ENCODE measurements at places on chromosomes 3 and 15.
A peak's percentile ranks its signal among the peaks of the same experiment; 100 is the strongest.

- DNase-seq: no peak
These were observed 4.2 kb downstream of the FAM219B start for GRCh38 chr15:74902295-74903075.

DNA sequence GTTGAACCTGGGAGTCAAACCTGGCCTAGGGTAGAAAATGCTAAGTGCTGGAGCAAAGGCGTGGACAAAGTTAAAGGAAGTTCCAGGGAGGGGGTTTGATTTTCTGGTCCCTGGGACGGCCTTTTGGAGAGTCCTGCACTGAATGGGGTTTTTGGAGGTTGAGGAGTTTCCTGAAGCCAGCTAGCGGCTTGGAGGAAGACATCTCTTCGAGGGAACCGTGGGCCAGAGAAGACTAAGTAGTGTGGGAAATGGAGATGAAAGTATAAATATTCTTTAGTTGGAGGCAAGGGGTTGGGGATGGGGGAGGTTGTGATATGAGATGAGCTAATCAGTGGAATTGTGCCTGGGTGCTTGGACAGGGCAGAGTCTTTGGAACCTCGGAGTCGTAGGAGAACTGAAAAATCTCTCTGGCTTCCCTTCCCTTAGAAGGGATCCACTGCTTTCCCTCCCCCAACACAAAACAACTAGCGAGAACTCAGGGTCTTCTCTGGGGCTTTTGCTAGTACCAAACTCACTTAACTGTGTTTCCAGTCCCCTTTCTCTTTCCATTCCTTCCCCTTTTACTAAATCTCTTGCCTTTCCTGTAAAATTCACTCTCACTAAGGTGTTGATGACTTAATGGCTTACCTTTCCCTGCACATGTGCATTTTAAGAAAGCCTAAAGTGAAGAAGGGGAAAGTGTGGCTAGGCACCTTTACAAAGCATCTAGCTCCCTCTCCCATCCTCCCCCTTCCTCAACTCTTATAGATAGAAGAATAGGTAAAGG, 1.0 kb downstream of the LPP start:
- no peak for DNase-seq

DNA sequence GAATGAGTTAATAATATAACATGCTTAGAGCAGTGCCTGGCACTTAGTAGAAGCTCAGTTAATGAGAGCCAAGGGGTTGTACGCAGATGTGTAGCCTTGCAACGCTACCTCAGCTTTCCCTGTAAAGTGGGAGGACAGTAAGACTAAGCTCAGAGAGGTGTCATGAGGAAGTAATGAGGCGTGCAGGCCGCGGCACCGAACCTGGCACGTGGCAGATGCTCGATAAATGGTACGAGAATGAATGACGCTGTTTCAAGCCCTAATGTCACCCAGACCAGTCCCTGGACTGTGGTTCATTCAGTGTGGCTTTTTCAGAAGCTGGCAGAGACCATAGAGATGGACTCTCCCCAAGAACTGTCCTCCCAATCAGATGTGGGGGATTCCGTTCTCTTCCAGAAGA, 21.2 kb downstream of the GRIP2 start:
- no peak for DNase-seq

DNA sequence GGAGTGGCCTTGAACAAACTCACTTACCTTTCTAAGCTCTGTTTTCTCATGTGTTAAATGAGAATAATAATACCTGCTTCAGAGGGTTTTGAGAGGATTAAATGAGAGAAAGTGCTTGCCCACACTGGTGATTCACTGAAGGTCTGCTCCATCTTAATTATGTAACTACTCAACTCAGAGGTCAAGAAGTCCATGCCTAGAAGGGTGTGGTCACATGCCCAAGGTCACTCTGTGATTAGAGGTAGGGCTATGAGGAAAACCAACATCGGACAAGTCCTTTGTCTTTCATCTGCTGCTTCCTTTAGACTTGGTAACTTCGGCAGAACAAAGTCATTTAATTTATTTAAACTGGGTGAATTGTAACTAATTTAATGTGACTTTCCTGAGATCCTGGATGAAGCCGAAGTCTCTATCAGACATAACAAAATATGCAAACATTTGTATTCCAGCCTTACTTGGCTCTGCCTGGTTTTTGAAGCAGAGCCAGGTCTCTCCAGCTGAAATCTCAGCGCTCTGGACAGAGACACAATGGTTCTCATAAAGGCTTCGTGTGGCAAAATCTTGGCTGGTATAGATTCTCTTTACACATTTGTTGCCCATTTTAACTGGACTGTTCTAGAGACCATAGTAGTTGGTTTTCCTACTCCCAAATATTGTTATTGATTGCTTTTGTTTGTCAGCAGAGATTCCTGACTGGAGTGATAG, 3.0 kb downstream of the CHRNA7 start:
- no peak for DNase-seq

DNA sequence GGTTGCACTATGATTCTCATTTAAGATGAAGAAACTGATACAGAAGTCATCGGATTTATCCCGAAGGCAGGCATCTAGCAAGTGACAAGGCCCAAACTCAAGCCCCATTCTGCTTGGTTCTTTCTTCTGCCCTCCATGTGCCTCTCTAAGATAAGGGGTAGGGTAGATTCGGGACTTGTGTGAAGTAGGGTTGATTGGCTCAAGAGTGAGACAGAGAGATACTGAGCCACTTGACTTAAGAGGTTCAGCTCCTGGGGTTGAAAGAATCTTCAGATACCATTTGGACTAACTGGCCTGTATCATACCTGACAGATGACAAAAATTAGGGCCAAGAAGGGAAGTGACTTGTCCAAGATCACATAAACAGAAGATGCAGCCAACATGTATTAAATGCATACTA, 891 bp downstream of the RFT1 start:
- no peak for DNase-seq

GRCh38 chr3:86890741-86891396, 100.1 kb downstream of the VGLL3 start:
- DNase-seq: no peak

DNA sequence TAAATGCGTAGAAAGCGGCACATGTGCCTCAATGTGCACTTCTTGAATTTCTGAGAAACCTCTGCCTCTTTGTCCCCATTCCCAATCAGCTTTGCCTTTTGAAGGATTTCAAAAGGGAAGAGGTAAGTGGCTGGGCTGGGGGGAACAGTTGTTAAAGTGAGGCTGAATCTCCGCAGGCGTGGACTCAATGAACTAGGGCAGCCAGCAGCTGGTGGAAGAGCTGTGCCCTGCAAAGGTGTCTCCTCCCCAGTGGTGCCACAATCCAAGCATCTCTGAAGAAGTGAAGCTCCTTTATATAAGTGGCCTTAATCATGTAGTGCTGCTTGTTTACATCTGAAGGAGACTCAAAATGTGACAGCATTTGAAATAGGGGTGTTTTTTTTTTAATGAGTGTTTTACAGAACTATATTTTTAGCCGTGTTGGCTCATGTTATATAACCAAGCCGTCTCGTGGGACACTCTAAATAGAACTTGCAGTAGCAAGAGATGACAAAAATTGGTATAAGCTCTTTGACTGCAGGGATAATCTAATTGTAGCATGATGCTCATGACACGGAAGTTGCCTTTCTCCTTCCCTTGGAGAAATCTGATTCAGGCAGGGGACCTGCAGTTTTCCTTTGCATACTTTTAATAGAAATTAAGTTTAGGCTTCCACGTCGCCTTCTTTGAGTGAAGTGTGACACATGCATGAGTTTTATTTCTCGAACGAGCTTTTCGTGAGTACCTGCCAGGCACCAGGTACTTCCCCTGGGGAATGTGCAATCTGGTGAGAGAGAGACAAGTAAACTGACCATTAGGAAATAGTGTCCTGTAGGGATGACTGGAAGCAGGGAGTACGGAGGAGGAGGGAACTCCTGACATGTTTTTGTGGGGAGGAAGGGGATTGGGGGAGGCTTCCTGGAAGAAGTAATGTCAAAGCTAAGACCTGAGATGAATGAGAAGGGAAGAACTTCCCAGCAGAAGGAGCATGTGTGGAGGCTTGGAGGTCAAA, 179.7 kb upstream of the BHLHE40 start:
- no peak for DNase-seq

DNA sequence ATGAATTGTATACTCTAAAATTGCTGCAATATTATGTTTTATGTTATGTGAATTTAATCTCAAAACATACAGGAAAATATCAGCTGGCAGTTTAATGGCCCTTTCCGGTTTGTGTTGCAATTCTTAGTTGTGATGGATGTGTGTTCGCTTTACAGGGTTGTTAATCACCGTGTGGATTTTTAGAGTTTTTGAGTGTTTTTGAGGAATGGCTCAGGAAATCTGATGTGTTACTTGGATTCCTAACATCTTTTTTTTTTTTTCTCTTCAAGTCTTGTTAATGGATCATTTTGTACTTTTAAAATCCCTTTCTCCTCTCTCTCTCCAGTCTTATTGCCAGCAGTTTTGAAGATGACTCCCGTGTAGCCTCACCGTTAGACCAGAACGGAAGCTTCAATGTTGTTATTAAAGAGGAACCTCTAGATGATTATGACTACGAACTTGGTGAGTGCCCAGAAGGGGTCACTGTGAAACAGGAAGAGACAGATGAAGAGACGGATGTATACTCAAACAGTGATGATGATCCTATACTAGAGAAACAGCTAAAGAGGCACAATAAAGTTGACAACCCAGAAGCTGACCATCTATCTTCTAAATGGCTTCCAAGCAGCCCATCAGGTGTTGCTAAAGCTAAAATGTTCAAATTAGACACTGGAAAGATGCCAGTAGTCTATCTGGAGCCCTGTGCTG, 35.7 kb downstream of the MGA start:
- peak; percentile 63 for DNase-seq

DNA sequence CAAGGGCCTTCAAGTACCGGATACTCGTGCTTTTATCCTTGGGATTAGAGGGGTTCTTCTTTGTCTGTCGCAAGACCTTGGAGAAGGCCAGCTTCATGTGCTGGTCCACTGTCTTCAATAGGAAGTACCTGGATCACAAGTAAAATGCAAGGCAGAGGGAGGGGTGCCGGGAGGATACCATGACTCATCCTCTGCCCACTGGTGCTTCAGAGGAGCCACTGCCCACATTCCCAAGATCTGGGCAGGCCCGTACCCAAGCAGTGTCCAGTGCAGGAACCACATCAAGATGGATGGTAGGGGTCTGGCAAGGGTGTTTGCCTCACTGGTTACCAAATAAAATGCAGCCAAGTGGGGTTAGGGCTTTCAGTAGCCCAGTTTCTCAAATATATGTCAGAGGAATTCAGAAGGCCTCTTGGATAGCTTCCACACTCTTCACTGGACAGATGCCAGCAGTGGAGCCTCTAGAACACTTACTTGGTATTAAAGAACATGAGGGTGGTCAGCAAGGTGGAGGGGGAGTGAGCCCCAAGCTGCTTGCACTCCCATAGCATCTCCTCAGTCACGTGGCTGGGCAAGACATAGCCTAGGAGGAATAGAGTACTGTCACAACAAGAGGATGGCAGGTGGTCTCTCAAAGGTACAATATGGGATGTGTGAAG, 3.6 kb upstream of the IMPDH2 start:
- DNase-seq: no peak

GRCh38 chr3:75237053-75237452, 427.1 kb upstream of the FRG2C start:
- no peak for DNase-seq

DNA sequence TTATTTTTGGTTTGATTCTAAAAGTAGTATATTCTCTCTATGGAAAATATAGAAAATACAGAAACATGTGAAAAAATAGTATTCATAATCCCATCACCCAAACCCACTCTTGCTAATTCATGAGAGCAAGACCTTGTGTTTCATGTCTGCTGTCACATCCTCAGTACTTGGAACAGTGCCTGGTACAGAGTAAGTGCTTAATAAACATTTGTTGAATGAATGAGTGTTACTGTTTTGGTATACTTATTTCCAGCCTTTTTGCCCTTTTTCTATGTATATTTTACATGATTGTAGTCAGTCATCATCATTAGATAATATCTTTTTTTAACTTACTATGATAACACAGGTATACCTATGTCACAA, 59.3 kb downstream of the IL16 start:
- no peak for DNase-seq

- no peak for DNase-seq
These were observed 17.8 kb upstream of the MUC13 start for GRCh38 chr3:124952282-124952855.

DNA sequence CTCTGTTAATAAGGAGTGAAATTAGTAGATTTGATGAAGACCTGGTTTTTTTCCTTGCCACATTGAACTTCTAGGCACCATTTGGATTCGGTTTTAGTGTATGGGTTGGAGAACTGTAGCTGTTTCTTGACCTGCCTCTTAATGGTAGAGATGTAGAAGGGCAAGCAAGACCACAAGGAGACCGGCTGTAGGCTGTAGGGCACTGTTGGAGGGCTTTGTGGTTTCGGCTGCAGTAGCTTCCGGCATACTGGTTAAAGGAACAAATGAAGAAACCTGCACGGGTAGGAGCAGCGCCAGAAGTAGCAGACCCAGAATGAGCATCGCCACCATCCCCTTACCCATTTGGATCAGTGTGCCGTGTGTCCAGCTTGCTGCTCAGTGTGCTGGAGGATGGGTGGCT, 7.9 kb downstream of the PCLAF start:
- DNase-seq: no peak

- no peak for DNase-seq
These were observed 50.3 kb upstream of the SPRED1 start for GRCh38 chr15:38202361-38202760.

GRCh38 chr15:101255051-101255395, 3.2 kb upstream of the CHSY1 start:
- no peak for DNase-seq
